Astrocyte (in vitro differentiated cells and primary cell): ENCODE measurements at places on chromosomes 6 and 20. TPM values are rescaled to one million over a fixed set of nuclear protein-coding genes. Genes with fewer than 3 reads are reported as not detected.

DNA sequence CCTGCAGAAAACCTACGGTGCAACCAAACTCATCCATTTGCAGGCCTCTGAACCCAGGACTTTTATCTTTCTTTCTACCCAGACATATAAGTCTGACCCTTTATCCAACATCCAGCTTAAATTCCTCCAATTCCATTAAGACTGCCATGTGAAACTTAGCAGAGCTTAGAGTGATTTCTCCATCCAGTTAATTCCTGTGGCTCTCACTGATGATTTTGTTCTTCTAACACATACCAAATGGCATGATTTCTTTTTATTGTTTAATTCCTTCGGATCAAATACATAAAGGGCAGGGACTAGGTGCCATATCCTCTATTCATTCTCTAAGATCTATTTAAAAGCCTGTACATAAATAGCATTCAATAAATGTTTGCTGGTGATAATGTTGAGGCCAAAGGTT, 92.9 kb downstream of the TASP1 start:
- DNase-seq = peak; percentile 15

The RAET1L gene
- not detected in 2 replicates for total RNA-seq

DNA sequence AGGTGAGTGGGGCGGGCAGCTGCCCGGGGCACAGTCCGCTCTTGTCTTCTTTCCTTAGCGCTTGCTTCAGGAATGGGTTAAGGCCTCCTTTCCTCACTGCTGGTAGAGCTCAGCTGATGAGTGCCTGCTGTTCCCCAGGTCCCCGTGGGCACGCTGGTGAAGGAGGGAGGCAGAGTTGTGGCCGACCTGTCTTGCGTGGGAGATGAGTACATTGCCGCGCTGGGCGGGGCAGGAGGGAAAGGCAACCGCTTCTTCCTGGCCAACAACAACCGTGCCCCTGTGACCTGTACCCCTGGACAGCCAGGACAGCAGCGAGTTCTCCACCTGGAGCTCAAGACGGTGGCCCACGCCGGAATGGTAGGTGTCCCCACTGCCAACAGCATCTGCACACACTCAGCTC, 15.7 kb downstream of the MTG2 start:
- DNase-seq = no peak

The SULF2 gene
- total RNA-seq = 115 and 139 TPM in 2 replicates

The MYCT1 gene
- total RNA-seq = 0.61 and 1.0 TPM in 2 replicates

The SH3BGRL2 gene
- total RNA-seq = 14.1 and 15.9 TPM in 2 replicates

GRCh38 chr20:52454660-52455059, 263.1 kb upstream of the ZFP64 start:
- peak; percentile 87 for DNase-seq

DNA sequence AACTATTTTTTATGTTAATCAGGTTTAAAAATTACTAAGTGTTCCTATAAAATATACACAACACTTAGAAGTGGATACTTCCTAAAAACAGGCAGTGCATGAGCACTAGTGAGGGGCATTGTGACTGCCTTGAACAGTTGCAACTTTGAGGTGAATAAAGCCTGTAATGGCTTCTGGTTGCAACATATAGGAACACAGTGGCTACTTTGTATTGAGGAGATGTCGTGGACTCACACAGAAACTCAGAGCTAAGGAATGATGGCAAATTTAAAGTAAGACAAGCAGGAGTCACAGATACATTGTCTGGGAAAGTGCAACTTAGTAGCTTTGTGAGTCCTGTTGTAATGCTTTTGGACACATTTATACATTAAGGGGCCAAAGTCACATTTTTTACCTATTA, 861 bp upstream of the HLA-A start:
- DNase-seq = no peak

DNA sequence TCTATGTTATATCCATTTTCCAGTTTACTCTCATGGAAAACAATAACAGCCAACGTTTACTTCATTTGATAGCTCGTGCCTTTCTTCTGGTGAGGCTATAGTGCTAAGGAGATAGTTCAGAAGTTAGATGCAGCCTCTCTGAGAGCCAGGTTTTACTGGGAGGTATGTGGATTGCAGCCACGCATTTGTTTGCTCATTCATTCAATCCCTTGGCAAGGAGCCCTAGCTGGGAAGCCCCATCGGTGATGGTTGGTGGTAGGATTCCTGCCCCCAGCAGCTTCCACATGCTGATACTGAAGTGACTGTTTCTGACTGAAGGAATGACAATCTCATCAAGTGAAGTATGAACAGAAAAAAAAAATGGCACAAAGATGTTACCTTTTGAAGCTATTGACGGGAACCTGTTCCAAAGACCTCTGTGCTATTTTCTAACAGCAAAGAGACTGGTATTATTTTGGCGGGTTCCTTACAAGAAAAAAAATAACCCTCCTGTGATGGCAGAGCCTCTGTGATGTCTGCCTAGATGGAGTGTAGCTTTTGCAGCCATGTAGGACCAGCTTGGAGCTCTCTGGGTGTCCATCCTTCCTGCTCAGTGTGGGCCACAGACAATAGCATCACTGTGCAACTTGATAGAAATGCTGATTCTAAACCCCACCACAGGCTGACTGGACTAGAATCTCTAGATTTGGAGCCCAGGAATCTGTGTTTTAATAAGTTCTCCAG, 30.6 kb downstream of the SNAP25 start:
- DNase-seq = peak; percentile 23

The SPATA25 gene
- total RNA-seq = 0.67 and 1.7 TPM in 2 replicates

DNA sequence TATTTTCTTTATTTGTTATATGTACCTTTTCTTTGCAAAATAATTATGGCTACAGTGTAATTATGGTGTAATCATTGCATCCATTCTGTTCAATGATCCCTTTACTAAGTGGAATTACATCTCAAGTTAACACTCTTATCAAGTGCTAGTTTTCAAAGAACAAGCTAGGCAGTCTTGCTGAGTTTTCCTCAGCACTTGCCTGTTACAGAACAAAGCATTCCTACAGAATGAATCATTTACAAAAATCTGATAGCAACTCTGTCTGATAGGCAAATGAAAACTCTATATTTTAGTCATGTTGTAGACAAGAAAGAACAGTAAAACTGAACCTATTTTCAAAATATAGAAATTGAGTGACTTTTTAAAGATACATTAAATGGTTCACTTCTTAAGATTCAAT, 109.8 kb upstream of the POU3F2 start:
- peak; percentile 60 for DNase-seq

GRCh38 chr20:6635034-6635736, 132.3 kb upstream of the BMP2 start:
- peak; percentile 55 for DNase-seq
